ENCODE measurements at places on chromosomes 3 and 15.
A peak's percentile ranks its signal among the peaks of the same experiment; 100 is the strongest.

DNA sequence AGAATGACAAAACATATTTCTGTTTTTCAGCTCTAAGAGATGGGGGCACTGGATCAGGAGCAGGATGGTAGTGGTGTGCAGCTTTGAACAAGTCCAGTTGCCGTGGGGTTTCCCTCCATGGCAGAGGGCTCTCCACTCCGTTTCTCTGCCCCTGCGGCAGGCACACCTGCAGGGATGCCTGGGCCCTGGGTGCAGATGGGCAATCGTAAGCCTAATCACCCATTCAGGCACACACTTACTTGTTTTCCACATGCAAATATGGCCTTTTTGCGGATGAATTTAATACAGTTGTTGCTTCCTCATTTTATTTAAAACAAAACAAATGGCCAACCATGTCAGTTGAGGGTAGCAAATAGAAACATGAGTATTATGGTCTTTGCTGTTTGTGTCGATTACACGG is 85.1 kb downstream of the LPP start:
- no peak for DNase-seq

DNA sequence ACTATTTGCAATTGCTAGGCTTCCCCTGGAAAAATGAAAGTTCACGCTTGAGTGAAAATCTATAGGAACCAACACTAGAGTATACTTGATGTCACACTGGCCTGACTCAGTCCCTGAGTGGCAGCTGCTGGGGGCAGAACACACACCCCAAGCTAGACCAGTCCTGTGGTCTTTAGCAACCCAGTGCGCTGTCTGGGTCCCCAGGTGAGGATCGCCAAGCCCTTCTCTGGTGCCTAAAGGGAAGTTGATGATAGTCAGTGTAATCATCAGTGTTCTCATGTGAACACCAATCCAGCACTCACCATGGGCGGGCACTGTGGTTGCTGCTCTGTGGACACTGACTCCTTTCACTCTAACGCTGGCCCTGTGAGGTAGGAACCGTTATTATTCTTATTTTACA is 11.2 kb downstream of the ALDH1A3 start:
- DNase-seq: no peak

DNA sequence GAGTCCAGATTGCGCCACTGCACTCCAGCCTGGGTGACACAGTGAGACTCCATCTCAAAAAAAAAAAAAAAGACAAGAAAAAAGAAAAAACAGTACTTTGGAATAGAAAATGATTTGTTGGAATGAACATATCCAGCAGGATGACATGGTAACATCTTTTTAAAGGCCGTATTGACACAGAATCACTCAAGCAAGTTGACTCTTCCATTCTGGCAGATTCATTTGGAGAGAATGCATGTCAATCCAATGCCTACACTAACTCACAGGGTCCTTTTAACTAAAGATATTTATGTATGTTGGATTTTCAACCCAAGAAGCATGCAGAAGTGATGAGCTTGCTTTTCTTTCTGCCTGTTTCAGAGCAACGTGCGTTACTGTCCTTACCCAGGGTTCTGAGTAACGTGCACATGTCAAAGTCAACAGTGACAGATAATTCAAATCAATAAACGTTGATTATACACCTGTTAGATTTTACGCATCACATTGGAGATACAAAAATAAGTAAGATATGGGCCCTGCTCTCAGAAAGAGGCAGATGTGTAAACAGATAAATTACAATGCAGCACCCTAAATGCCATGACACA is 77.1 kb upstream of the FNDC3B start:
- no peak for DNase-seq

DNA sequence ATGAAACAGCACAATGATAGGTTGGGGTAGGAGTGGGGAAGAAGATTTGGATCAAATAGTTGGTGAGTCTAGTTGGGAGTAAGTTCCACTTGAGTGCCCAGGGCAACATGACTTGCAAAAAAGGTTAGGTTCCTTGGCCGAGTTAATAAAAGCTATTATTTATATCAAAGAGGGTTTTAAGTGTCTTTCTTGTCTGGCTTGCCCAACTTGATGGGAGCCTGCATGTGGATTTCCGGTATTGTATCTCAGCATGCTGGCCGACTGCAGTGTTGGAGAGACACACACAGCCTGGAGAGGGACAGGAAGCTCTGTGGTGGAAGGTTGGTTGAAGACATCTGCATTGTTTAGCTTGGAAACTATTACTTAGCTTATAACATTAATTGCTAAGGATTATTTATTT is 449.5 kb upstream of the TBL1XR1 start:
- DNase-seq: peak; percentile 24

DNA sequence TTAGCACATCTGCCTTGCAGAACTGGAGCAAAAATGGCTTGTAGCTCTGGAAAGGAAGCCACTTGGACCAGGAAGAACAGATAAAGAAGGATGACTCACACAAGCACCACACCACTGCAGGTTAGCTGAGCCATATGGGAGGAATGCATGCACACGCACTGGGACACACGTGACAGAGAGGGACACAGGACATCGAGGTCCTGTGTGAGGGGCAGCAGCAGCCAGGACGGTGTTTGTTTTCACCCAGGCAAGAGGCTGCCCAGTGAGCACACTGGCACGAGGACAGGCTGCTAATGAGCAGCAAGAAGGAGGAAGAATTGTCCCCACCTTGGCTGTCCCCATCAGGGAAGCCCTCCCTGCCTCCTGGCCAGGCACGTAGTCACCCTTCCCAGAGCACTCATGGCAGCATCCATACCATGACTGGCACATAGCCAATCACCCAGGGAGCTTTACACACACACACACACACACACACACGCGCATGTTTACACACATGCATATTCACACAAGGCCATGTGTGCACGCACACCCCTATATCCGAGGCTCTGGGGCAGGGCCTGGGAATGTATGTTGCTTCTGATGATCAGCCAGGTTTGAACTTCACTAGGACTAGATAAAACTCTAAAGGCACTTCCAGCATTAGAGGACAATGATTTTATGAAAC is 24.0 kb upstream of the SPTBN5 start:
- no peak for DNase-seq

DNA sequence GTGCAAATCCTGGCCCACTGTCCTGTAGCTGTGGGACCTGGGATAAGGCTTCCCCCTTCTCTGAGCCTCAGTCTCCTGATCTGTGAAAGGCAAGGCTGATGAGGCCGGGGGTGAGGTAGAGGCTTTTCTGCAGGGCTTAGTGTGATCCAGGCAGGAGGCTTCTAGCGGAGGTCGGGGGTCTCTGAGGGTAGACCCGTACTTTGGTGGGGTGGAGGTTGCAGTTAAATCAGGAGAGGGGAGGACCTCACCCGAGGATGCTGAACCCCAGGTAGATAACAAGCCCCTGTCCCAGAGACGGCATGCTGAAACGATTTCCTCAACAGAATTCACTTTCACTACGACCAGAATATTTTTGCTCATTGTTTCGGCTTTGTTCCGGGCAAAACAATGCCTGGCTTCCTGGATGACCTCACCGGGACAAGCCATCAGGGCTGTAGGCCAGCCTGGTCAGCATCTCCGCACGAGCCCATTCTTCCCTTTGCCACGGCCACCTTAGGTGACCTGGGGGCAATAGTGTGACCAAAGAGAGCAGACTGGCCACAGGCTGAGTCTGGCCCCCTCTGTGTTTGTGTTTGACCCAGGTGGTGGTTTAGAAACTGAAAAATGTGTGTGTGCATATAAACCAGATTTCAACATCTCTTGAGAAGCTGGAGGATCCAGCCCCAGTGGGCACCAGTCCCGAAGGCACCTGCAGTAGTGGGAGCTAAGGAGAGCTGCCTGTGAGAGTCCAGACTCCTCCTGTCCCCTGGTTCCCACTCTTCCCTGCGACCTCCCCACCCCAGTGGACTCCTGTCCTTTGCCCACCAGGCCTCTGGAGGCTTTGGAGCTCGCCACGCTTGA is 33.0 kb downstream of the SLC6A6 start:
- DNase-seq: no peak

- no peak for DNase-seq
Observed at GRCh38 chr3:179796421-179796820, 143.6 kb downstream of the USP13 start.

- no peak for DNase-seq
Observed at GRCh38 chr3:65406470-65406869, 632.2 kb downstream of the MAGI1 start.

DNA sequence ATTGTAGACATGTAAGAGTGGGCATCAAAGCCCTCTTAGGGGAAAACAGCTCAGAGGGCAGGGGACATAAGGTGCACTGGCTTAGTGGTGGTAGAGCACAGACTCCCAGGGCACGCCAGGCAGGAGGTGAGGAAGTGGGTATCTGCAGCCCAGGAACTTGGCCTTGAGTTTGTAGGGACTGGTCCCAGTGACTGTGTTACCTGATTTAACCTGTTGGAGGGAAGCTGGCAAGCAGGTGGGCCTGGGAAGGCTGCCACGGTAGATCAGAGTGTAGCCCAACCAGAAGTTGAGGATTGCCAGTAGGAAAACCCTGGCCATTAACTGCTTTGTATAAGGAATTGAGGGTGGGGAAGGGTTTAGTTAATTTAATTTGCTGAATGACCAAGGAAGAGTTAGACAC is 417.5 kb upstream of the C2CD4B start:
- no peak for DNase-seq

- no peak for DNase-seq
Observed at GRCh38 chr3:149603126-149604074, 54.4 kb downstream of the WWTR1 start.

GRCh38 chr15:38103564-38103963 is 149.1 kb upstream of the SPRED1 start:
- no peak for DNase-seq

DNA sequence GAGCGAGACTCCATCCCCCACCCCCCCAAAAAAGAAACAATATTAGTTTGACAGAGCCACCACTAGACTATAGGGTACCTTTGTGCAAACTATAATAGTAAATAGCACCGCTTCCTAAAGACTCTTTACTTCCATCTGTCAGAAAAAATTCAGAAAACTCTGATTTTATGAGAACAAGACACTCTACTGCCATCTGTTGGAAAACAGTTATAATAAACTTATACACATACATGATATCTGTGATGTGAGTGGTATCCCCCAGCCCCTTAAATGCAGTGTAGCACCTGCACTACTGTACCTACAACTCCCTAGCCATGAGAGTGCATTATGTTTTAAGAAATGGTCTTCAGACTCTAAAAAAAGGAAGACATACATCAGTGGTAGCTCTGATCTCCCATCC is 47.1 kb upstream of the CTDSPL start:
- no peak for DNase-seq

- DNase-seq: no peak
Observed at GRCh38 chr3:105938806-105939205, 70.0 kb upstream of the CBLB start.

- no peak for DNase-seq
Observed at GRCh38 chr15:97023488-97023844, 693.0 kb downstream of the NR2F2 start.

GRCh38 chr3:119663885-119664284 is 3.5 kb upstream of the POPDC2 start:
- DNase-seq: no peak

DNA sequence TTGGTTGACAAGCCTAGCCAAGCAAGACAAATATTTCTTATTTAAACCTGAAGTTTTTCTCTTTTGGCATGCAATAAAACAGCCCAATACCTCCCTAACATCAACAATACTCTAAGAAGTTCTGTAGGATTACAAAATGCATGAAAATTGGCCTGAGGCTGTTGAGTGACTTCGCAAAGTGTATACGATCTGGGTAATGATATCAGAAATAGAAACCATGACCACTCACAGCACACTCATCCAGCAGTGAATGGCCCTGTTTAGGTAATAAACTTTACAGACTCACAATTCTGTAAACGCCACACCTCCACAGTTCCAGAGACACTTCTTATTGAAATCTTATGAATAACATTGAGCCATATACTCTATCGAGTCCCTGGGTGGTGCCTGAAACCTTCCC is 83.0 kb upstream of the NAALADL2 start:
- no peak for DNase-seq

DNA sequence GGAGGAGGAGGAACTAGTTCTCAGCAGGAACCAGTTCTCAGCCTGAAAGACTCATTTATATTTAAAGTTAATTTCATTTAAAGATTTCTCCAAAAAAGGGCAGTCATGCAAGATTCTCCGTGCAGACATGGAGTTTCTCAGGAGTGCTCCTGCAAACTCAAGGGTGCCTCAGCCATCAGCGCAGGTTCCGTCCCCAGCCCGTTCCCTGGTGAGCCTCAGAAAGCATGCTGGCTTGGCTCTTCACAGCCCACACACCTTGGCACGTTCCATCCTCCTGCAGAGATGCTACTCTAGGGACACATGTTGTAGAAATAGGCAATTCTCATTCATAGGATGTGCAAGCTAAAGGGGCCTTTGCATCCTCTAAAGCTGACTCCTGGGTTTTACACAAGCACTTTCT is 123.0 kb downstream of the LIPC start:
- DNase-seq: no peak

- no peak for DNase-seq
Observed at GRCh38 chr15:96410175-96411055, 79.9 kb downstream of the NR2F2 start.

DNA sequence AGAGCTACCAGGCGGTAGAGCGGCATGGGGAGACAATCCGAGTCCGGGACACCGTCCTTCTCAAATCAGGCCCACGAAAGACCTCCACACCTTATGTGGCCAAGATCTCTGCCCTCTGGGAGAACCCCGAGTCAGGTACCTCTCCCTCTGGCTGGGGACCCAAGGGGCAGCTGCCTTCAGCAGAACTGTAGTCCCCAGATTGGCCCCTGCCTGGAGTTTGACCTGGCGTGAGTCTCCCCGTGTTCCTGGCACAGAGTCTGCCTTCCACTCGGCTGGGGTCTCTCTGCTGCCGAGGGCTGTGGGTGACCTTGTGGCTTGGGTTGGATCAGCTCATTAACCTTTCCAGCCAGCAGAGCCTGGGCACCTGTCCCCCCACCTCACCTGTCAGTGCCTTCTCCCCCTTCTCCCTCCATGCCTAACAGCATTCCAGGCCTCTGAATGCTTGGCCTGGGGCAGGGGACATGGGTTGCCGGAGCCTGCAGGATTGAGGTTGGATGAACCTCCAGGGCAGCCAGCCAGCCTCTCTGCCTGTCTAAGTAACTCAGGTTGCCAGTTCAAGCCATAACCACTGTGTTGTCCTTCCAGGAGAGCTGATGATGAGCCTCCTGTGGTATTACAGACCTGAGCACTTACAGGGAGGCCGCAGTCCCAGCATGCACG is 6.8 kb upstream of the CHST14 start:
- no peak for DNase-seq

GRCh38 chr3:163601426-163601825 is 1476.9 kb downstream of the SI start:
- no peak for DNase-seq

- DNase-seq: no peak
Observed at GRCh38 chr3:169034401-169034800, 629.1 kb downstream of the MECOM start.

GRCh38 chr3:36893137-36893557 is 51.7 kb downstream of the TRANK1 start:
- DNase-seq: no peak

Measured in transverse colon (tissue), 4 donors.